ENCODE measurements at places on chromosomes 6 and 20. TPM values are rescaled to one million over a fixed set of nuclear protein-coding genes. Genes with fewer than 3 reads are reported as not detected.
A peak's percentile ranks its signal among the peaks of the same experiment; 100 is the strongest.

MRAP2 gene
- total RNA-seq: 0.17 TPM

DNA sequence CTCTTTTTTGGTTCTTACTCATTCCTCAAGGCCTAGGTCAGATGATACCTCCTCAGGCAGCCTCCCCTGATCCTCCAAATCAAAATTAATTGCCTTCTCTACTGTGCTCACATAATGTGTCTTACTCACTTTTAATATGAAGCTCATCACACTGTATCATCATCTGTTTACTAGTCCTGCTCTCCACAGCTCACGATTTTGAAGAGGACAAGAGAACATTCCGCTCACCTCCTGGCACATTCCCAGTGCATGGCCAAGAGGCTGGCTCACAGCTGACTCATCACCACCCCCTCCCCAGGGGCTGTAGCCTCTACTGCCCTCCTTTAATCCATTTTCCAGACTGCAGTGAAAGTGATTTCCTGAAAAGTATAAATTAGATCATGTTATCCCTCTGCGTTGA is 133.1 kb downstream of the ALDH8A1 start:
- peaks cover 5% of the 10 kb centered on the region for H3K4me1 ChIP-seq
- no peak for DNase-seq
- H3K27me3 ChIP-seq: no peaks in the 10 kb centered on the region
- no peak overlapping the region for H3K4me3 ChIP-seq
- no peaks in the 10 kb centered on the region for H3K36me3 ChIP-seq

- H3K27me3 ChIP-seq: peaks cover 4% of the 10 kb centered on the region
- DNase-seq: peak; percentile 16
- no peaks in the 10 kb centered on the region for H3K4me1 ChIP-seq
- no peak within 1 kb of the TSS for H3K27ac ChIP-seq
- no peak within 1 kb of the TSS for H3K4me3 ChIP-seq
These were observed at the start of gene SLCO4A1 for GRCh38 chr20:62642051-62642665. Gene SLCO4A1, plus strand, starts transcription at chr20:62642503. Its CDS starts 13,952 bp downstream, at chr20:62656455.

SAYSD1 gene
- total RNA-seq: 13.9 TPM

- no peaks in the 10 kb centered on the region for H3K27me3 ChIP-seq
- no peak overlapping the region for H3K27ac ChIP-seq
- H3K36me3 ChIP-seq: no peaks in the 10 kb centered on the region
- no peak overlapping the region for H3K4me3 ChIP-seq
These were observed 79.0 kb downstream of the ADTRP start for GRCh38 chr6:11699576-11699975.

CCN6 gene
- total RNA-seq: not detected

GRCh38 chr6:169946971-169947370 is 195.5 kb downstream of the ERMARD start:
- no peaks in the 10 kb centered on the region for H3K4me1 ChIP-seq
- no peak overlapping the region for H3K4me3 ChIP-seq
- no peaks in the 10 kb centered on the region for H3K36me3 ChIP-seq
- H3K27ac ChIP-seq: no peak overlapping the region
- DNase-seq: no peak

KCNK15 gene
- total RNA-seq: 4.1 TPM

DNA sequence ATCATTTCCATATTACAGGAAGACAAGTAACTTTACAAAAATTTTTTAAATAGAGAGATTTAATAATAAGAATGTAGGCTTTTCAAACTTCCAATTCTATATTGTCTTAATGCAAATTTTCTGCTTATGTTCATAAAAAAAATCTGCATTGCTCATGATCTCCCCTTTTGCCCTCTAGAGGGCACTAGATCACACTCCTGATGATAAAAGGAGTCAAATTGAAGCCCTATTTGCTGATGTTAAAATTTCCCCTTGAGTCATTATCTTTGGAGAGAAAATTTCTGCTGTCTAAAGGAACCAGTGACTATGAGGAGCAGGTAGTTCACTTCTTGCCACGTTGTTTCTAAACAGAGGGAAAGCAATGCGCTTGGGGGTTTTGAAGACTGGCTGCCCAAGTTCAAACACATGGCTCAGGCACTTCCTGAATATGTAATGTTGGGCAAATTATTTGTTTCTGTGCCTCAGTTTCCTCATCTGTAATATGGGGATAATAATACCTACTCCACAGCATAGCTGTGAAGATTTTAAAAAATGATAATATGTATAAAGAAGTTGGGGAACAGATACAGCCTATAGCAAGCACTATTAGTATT is 874.2 kb downstream of the TFAP2A start:
- H3K4me1 ChIP-seq: no peaks in the 10 kb centered on the region
- H3K36me3 ChIP-seq: no peaks in the 10 kb centered on the region
- H3K27ac ChIP-seq: no peak overlapping the region
- no peaks in the 10 kb centered on the region for H3K27me3 ChIP-seq
- H3K4me3 ChIP-seq: no peak overlapping the region

DNA sequence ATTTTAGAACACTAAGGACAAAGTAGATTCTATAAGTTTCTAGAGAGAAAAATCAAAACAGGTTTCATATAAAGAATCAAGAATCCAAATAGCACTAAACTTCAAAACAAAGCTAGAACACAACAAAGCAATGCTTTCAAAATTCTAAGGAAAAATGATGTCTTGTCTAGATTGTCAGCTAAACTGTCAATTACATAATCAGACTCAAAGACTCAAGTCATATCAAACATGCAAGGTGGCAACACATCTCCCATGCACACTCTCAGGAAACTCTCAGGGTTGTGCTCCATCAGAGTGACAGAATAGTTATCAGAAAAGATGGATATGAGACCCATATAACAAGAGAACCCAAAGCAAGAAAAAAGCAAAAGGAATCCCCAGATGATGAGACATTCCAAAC is 23.9 kb downstream of the HACE1 start:
- no peak overlapping the region for H3K4me3 ChIP-seq
- H3K36me3 ChIP-seq: no peaks in the 10 kb centered on the region
- H3K27me3 ChIP-seq: no peaks in the 10 kb centered on the region

- no peaks in the 10 kb centered on the region for H3K36me3 ChIP-seq
- no peaks in the 10 kb centered on the region for H3K27me3 ChIP-seq
- DNase-seq: peak; percentile 51
- no peaks in the 10 kb centered on the region for H3K4me1 ChIP-seq
These were observed 133.9 kb downstream of the ZDHHC14 start for GRCh38 chr6:157514659-157515496.

GRCh38 chr6:42748203-42748898 is 2.4 kb upstream of the TBCC start:
- no peak overlapping the region for H3K27ac ChIP-seq
- no peak overlapping the region for H3K4me3 ChIP-seq
- no peaks in the 10 kb centered on the region for H3K36me3 ChIP-seq
- no peaks in the 10 kb centered on the region for H3K27me3 ChIP-seq
- no peak for DNase-seq

DNA sequence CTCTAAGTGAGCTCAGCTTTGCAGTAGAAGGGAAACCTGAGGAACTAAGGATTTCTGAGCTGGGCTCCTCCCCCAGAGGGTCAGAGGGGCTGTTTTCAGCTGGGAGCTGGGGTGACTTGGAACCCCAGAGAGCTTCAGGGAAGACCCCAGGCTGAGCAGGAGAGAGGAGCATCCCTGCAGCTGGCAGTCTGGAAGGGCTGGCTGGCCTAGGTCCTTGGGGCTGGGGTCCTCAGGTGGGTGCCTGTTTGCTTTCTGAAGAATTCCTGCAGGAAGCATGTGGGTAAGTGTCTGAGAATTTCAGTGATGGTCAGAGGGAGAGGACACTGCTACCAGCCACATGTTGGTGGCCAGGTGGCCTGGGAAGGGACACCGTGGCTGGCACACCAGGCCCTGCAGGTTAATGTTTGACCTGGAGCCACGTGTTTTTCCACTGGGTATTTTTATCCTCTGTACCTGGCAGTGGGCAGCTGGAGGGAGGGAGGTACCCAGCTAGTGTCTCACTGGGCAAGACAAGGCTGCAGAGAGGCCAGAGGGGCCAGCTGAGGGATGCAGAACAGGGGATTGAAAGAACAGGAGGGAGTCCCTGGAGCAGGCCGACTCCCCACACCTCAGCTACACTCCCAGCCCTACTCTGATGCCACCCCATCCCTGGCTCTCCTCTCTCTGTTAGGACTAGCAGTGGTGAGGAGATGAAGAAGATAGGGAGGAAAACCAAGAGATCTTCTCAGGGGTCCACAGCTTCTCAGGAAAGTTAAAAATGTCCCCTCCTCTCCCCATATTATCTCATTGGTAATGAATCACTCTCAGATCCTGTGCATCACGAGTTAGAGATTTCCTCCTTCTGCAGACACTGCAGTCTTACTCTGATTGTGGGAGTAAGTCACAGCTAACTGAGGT is 143.6 kb downstream of the VEGFA start:
- peaks cover 2% of the 10 kb centered on the region for H3K27me3 ChIP-seq
- no peak overlapping the region for H3K4me3 ChIP-seq
- H3K27ac ChIP-seq: no peak overlapping the region
- peak; percentile 49 for DNase-seq
- H3K36me3 ChIP-seq: no peaks in the 10 kb centered on the region

DNA sequence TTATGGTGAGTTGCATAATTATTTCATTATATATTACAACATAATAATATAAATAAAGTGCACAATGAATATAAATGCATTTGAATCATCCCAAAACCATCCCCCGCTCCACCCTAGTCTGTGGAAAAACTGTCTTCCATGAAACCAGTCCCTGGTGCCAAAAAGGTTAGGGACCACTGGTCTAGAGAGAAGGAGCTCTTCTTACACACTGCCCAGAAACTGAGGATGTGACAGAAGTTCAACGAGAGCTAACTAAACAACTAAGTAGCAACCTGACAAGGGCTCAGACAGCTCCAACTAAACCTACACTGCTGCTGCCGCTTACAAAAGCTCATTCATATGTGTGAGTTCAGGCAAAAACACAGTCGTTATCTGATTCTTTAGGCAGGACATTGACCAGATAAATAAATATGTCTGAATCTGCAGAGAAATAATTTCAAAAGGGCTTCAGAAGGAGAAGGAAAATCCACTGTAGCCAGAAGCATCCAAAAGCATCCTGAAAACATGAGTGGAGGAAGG is 125.9 kb downstream of the ATXN1 start:
- DNase-seq: peak; percentile 21
- H3K27ac ChIP-seq: no peak overlapping the region
- no peaks in the 10 kb centered on the region for H3K36me3 ChIP-seq
- H3K4me1 ChIP-seq: peaks cover 11% of the 10 kb centered on the region
- H3K4me3 ChIP-seq: no peak overlapping the region

- no peaks in the 10 kb centered on the region for H3K27me3 ChIP-seq
- no peak overlapping the region for H3K4me3 ChIP-seq
- DNase-seq: no peak
These were observed 133.9 kb downstream of the KCNQ5 start for GRCh38 chr6:72755752-72756151.

DNA sequence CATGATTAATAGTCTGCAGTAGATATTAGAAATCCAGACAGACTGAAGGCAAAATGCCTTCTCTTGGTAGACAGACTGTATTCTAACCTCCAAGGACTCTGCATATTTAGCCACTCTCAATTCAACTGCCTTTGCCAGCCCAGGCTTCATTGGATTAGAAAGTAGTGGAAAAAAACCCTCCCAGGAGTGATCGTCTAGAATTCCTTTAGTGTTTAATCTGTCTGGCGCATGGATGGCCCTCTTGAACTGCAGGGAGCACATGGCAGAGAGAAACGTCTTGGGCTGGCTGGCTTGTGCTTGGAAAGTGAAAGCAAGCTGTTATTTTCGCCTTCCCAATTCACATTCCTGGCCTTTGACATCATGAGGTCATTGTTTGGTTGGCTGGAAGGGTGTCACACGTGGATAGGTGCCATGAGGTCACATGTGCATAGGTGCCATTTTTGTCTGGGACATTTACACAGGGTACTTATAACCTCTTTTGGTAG is 30.9 kb upstream of the NEDD9 start:
- H3K36me3 ChIP-seq: no peaks in the 10 kb centered on the region
- H3K27me3 ChIP-seq: no peaks in the 10 kb centered on the region
- peak; percentile 87 for DNase-seq
- H3K4me1 ChIP-seq: peaks cover 3% of the 10 kb centered on the region
- H3K4me3 ChIP-seq: no peak overlapping the region

OR12D1 gene
- total RNA-seq: not detected

CCN5 gene
- total RNA-seq: 21.1 TPM

All from fibroblast of lung (primary cell).